Fibroblast of skin of abdomen (primary cell): ENCODE measurements at places on chromosomes 3 and 15.

GRCh38 chr15:71951134-71951533 lies 140.8 kb downstream of the NR2E3 start:
- no peak for DNase-seq

GRCh38 chr3:189237526-189237925 lies 65.8 kb downstream of the TPRG1 start:
- peak; percentile 61 for DNase-seq

DNA sequence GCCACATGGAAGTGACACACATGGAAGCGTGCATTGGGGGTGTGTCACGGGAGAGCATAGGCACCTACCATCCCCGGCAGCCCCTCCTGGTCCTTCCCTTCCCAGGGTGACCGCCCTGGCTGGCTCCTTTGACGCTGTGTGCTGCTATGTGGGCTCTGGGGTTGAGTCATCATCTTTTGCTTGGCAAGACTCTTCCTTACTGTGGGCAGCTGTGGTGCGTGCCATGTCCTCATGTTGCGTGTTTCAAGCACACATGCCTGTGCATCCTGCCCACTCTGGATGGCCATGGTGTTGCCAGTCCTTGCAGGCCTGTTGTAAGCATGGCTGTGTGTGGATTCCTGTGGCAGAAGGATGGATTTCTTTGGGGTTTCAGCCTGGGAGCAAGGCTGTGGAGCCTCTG lies 14.0 kb downstream of the PLXNA1 start:
- no peak for DNase-seq

- DNase-seq, result no peak
Observed at GRCh38 chr3:43959498-43960447, 269.0 kb downstream of the ABHD5 start.

DNA sequence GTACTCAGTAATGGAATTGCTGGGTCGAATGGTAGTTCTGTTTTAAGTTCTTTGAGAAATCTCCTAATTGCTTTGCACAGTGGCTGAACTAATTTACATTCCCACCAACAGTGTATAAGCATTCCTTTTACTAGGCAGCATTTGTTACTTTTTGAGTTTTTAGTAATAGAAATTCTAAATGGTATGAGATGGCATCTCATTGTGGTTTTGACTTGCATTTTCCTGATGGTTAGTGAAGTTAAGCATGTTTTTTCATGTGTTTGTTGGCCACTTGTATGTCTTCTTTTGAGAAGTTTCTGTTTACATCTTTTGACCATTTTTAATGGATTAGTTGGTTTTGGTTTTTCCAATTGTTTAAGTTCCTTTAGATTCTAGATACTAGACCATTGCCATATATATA lies 28.4 kb downstream of the TP63 start:
- no peak for DNase-seq

DNA sequence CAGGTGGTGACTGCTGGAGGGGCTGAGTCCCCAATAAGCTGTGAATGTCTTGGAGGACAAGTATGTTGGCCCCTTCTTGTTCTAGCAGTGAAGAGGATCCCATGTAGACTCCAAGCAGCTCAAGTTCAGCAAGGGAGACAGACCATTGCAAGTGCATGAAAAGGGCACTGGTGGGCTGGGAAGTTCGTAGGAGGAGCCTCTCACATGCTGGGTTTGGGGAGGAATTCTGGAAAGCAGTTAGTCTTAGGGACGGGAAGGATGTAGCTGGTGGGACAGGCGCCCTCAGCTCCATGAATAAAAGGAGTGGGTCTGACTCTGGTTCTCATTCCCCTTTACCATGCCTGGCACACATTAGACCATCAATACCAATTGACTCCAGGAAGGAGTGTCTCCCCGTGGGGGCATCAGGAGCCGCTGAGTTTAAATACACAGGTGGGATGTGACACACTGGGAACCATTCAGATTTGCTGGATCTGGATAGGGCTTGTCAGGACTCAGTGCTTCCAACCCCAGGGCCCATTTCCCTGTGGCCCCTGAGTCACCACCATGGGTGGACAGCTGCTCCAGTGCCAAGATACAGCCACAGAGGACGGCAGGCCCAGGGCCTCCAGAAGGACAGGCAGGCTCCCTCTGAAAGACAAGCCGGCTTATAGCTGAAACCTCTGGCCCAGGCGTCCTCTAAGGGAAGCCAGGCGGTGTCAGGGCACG lies 552 bp upstream of the XYLB start:
- DNase-seq, result no peak

- DNase-seq, result peak; percentile 94
Observed at GRCh38 chr3:172520301-172520831, 2.9 kb downstream of the TNFSF10 start.
